SK-N-SH treated with all-trans-retinoic acid at 6 μM for 48 hours (cell line): ENCODE measurements at places on chromosomes 1 and 21.

DNA sequence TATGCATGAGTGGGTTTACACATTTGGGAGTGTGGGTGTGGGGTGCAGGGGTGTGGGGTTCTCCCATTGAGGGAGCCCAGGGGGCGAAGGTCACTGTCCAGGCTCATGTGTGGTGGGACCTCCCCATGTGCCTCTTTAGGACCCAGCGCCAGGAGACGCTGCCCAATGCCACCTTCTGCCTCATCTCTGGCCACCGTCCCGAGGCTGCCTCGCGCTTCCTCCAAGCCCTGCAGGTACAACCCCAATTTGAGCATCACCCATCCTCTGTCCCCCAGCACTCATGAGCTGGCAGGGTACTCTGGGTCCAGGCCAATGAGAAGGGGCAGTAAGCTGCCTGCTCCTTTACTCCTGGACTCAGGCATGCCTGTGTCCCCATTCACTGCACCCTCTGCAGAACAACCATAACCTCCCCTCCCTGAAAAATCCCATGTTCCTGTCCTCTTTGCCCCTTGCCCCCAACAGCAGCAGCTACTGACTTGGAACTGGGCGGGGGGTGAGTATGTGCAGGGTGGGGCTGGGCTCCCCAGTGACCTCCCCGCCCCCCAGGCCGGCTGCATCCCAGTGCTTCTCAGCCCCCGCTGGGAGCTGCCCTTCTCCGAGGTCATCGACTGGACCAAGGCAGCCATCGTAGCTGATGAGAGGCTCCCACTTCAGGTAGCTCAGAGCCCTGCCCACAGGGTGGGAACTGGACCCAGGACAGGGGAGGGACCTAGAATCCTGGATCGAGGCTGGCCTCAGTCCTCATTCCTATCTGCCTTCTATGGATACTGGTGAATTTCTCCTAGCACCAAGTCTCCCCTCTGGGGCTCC lies 7.7 kb downstream of the EXTL1 start:
- ATAC-seq = no peak

DNA sequence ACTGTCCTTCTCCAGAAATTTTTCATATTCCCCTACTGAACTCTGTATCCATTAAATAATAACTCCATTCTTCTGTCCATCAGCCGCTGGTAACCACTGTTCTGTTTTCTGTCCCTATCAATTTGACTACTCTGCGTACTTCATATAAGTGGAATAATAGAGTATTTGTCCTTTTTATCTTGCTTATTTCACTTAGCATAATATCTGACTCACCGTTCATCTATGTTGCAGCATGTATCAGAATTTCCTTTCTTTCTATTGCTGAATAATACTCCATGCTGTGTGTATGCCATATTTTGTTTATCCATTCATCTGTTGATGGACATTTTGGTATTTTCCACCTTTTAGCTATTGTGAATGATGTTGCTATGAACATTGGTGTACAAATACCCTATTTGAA lies 71.9 kb downstream of the CEP350 start:
- peak; percentile 82 for ATAC-seq

- no peak for ATAC-seq
These were observed 6.9 kb downstream of the PDPN start for GRCh38 chr1:13590486-13590885.

DNA sequence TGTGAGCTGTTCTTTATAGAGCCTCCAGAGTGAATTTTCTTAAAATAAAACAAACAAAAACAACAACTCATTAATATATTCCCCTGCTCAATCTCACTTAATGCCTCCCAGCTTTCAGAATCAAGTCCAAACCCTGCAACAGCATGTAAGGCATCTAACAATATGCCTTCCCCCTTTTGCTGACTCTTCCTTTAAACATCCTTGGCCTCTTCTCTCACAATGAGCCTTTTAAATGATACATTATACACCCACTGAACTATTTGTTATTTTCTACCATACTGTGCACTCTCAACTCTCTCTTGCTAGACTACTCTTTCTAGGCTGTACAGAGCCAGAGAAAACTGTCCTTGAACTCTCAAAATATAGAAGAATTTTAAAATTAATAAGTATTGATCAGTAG lies 115.2 kb upstream of the SNX7 start:
- no peak for ATAC-seq

GRCh38 chr1:213268221-213268620 lies 217.2 kb downstream of the RPS6KC1 start:
- ATAC-seq = no peak; the same call in 2 of the 3 replicates

- ATAC-seq = peak; percentile 97
These were observed 9.2 kb downstream of the FCRL3 start for GRCh38 chr1:157691285-157691920.

DNA sequence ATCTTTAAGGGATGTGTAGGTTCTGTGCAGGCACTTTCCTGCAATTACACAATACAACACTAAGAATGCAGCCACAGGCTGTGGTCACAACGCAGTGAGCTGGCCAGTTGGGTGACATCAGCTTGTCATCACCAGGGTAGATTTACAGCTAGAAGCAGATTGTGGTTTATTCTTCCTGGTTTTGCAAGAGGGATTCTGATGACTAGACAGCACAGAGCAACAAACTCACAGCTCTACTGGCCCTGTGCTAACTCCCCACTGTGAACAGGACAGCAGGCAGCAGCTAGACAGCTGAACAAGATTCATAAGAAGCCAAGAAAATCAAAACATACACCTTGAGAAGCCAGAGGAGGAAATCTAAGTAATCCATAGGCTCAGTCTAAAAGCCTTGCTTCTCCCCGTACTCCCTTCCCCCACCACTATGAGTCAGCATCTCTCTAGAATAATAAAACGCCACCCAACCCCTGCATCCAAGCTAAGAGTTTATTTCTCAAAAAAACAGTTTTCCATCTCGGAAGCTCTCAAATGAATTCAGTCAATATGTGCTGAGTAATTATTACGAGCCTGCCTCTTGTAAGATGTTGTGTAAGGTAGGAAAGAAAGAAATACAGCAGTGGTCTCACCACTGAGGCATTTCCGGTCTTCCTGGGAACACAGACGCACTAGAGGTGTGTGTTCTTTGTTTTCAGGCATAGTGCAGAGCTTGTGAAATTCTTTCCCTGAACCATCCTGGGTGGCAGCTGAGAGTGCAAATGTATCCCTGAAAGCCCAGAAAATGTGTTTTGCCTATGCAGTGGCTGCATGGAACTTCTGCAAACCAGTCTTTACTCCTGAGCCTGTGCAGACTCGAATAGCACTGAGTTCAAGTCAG lies 162.8 kb downstream of the NTPCR start:
- peak; percentile 94 for ATAC-seq

- ATAC-seq = no peak
These were observed 26.4 kb downstream of the SPATA21 start for GRCh38 chr1:16410803-16411202.
